IPS DF 6.9 (cell line): ENCODE measurements at places on chromosomes 2 and 18.

DNA sequence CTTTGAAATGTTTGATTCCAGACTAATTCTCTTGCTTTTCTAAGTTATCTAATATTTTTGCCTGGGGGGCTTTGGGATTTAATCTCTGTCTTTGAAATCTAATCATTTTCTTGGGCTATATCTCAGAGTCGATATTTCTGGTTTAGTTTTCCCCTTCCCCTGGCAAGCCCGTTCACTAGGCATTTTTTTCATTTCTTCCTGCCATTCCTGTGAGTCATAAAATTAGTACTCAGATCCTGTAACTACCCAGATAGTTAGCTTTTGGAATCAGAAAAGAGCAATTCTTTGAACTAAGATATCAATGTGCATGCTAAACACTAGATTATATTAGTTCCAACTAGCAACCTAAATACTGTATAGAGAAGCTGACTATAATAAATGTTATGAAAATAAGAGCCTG, 29.4 kb upstream of the RNF149 start:
- no peak for DNase-seq

GRCh38 chr2:238684362-238685326, 163.2 kb upstream of the TWIST2 start:
- no peak for DNase-seq

DNA sequence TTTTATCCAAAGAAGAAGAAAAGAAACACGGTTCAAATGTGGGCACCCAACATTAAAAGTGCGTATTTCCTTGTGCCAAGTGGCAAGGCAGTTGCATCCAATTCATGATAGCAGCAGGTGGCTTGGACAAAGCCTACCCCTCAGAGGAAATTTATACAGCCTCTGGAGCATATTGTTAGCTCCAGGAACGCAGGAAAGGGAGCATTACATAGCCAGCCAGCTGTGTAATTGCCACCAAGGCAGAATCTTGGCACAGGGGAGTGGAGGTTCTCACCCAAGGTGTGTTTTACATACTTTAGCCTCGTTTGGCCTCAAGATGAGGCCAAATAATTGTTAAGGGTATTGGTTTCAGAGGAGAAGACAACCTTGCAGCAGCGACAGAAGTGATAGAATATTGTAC, 526.9 kb downstream of the TMEM182 start:
- DNase-seq: no peak

DNA sequence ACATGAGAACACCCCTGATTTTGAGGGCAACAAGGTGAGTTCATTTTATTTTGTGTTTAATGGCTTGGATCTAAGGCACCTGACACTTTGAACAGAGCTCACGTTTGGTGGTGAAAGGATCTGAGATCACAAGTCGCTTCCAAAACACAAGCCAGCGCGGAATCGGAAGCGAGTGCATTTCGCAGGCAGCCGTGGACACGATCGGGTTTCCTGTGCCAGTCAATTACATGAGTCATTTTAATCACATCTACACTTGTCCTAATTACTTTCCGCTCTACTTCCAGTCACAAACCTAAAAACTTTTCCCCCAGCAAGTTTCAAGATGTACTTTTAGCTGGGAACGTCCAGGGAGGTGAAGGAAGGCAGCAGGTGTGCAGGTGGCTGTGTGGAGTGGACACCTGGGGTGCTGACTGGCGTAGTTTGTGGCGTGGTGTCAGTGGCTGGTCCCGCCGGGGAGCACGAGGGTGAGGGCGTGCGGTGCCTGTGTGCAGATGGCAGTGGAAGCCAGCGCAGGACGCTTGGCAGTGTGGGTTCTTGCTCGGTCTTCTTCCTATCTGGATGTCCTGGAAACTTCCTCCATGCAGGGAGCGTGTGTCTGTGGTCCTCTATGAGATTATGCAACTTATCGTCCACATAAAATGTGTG, 75.6 kb downstream of the DCDC2C start:
- no peak for DNase-seq

- DNase-seq: no peak
These were observed 363 bp downstream of the GREB1 start for GRCh38 chr2:11534071-11534745.

DNA sequence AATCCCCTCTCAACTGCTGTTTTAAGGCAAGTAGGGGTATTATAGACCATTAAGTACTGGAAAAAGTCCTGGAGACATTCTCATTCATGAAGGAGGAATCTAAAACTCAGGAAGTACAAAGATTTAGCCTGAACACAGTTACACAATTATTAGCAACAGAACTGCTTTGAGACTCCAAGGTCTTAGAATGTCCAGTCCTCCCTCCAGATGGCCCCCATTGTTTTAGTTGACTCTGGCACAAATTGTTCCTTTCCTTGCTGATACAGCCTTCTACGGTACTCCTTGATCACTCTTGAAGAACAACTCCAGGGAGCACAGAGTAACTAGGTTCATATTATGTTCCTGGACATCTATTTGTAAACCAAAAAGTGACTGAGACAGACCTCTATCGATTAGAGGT, 210.1 kb upstream of the RND3 start:
- no peak for DNase-seq

- DNase-seq: no peak
These were observed 246.3 kb upstream of the COL3A1 start for GRCh38 chr2:188727846-188728245.

DNA sequence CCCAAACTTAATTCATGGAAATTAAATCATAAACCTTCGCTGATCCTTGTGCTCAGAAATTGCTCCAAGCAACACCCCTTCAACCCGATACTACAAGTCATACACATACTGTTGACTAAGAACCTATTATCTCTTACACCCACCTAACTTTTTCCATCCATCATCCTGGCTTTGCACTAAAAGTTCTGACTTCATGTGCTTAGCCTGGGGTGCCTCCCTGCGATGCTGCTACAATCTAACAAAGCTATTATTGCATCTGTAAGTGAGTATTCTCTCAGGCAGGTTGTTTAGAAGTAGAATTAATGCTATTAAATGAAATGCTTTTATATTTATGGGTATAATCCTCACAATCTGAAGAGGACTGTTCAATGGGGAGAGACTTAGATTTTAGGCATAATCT, 619.8 kb downstream of the CCDC85A start:
- DNase-seq: no peak

DNA sequence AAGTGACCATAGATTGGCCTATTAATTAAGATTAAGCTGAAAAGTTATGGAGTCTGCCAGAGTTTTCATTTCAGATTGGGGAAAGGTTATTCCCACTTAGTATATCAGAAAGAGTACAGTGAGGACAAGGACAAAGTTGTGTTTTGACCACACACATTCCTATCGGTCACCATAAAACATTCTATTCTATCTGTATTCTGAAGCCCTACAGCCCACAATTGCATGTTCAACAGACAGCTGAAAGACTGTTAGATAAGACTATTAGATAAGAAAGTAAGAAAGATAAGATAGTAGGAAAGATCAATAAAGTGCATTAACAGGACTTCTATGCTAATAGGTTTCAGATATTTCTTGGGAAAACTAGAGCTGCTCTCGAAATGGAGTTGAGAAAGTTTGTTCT, 26.7 kb upstream of the ACYP2 start:
- no peak for DNase-seq

- no peak for DNase-seq
These were observed 67.0 kb downstream of the FAM161A start for GRCh38 chr2:61786876-61787275.

DNA sequence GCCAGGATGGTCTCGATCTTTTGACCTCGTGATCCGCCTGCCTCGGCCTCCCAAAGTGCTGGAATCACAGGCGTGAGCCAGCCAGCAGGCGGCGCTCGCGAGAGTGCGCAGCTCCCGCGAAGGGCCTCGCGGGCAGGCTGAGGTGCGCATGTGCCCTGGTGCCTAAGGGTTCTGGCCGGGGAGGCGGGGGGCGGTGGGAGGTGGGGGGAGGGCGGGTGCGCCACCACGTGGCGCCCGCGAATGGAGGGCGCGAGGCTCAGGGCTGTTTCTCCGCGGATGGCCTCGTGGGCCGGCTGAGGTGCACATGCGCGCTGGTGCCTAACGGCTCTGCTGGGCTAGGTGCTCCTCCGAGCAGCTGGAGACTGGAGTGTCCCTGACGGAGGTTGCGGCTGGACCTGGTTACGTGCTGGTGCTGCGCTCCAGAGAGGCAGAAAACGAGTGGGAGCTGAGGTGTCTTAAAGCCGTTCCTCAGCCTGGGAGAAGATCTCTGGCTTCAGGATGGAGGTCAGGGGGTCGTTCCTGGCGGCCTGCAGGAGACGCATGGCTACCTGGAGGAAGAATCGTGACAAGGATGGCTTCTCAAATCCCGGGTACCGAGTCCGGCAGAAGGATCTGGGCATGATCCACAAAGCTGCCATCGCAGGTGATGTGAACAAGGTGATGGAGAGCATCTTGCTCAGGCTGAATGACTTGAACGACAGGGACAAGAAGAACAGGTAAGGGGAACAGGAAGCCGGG, at the start of gene ANKRD62:
Gene ANKRD62, plus strand, starts transcription at position 324 of the 738 bp plus-strand sequence. Its CDS starts 175 bp downstream, at position 499.
- no peak for DNase-seq

DNA sequence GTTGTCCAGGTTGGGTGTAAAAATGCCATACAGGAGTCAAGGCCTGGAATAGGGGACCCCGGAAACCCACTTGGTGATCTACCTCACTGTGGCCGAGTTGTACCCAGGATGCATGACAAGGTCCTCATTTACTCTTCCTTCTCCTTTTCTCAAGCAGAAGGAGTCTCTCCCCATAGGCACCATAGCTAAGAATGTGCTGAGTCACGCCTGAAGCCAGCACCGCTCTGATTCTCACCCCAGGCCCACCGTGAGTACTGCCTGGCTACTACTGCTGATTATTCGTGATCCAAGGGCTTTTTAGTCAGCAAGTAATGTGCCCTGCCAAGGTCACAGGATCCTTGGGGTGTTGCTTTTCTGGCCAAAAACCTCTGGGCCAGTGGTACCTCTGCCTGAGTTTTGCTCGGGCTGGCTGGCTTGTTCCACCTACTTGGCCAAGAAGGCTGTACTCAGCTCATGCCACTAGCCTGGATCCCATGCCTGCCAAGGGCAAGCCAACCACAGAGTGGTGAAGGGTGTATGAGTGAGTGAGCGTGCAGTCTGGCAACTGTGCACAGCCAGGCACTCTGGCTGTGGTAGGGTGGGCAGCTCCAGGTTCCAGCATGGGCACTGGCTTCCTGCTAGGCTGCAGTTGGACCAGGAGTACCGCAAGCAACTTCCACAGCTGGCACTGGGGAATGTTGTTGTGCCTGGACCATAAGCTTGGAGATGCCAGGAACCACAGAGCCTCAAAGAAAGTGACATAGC, 650.1 kb upstream of the VRK2 start:
- DNase-seq: no peak

DNA sequence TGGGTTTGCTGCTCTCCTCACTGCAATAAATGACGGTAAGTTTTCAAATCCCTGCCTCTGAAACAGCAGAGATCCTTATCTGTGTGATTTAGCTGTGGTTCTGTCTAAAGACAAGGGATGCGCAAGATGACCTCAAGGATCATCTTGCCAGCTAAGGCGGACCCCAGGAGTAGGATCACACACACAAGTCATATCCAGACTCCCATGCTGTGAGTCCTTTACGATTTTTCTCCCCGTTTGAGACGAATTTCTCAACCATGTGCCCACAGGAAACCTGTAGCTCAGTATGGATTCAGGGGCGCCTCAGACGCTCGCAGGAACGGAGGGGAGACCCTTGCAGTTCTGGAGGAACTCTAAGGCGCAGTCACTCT, 11.1 kb upstream of the DCTN1 start:
- no peak for DNase-seq

- no peak for DNase-seq
These were observed 13.2 kb downstream of the ITM2C start for GRCh38 chr2:230877759-230878598.

DNA sequence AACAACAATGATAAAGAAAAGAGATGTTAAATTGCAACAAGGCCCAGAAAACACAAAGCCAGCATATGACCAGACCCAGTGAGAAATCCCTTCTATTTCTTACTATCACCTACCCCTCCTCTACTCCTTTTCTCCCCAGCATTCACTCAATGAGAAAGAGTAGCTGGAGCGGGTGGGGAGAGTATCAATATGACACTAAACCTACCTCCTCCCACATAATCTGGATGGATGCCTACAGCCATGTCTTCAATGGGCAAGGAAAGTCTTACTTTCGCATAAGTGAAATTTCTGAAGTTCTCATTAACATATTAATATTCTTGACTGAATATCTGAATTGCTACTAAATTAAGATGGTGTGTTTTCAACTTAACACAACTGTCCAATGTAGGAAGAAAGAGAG, 78.2 kb downstream of the AFF3 start:
- DNase-seq: no peak

- no peak for DNase-seq
These were observed 97.5 kb downstream of the LDLRAD4 start for GRCh38 chr18:13316063-13316462.

- no peak for DNase-seq
These were observed 1.5 kb upstream of the BCL2L11 start for GRCh38 chr2:111118981-111119821.

DNA sequence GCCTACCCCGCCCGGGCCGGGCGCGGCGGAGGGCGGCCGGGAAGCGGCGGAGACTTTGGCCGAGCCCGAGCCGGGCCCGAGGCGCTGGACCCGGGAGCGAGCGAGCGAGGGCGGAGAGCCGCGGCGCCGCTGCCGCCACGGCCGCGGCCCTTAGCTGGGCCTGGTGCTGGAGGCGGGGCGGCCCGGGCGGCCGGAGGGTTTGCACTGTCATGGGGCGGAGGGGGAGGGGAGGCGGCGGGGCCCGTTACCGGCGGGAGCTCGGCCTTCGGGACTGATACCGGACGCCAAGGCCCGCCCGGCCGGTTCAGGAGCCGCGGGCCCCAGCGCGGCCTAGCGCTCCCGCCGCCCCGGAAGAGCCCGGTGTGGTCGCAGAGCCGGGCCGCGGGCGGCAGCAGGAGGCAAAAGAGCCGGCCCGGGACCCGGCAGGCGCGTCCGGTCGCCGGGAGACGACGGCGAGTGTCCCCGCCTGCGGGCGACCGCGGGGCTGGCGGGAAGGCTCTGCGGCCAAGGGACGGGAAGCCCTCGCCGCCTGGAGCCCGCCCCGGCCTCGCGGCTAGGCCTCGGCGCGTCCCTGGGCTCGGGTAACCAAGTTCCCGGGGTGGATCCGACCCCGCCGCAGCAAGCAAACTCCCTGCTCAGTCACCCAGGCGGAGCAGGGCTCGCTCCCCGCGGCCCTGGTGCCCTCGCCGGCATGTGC, 697 bp downstream of the KCMF1 start:
- DNase-seq: no peak

GRCh38 chr2:133157141-133157540, 411.1 kb downstream of the NCKAP5 start:
- DNase-seq: no peak

- no peak for DNase-seq
These were observed 218.8 kb upstream of the ID2 start for GRCh38 chr2:8462899-8463648.

- DNase-seq: no peak
These were observed 21.7 kb downstream of the INHBB start for GRCh38 chr2:120367649-120368048.

- no peak for DNase-seq
These were observed 37.2 kb downstream of the TSHZ1 start for GRCh38 chr18:75247611-75248421.

DNA sequence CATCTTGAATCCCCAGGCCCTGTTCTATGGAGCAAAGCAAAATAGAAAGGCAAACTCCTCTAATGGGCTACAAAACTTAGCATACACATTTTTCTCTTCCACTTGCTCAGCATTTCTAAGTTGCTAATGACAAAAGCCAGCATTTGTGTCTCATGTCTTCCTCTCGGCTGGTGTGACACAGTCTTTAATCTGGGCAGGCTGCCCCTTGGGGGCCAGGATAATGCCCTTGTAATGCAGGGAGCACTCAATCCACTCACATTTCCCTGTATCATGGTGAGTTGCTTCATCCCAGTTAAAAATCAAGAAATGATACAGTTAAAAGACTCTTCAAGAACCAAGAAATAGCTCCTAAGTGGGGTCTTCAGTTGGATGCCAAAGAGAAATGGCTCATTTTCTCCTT, 109.1 kb upstream of the FBXO11 start:
- no peak for DNase-seq
